ENCODE measurements at places on chromosomes 12 and 14.

GRCh38 chr14:36443374-36443773 is 76.7 kb downstream of the NKX2-1 start:
- no peak for DNase-seq

DNA sequence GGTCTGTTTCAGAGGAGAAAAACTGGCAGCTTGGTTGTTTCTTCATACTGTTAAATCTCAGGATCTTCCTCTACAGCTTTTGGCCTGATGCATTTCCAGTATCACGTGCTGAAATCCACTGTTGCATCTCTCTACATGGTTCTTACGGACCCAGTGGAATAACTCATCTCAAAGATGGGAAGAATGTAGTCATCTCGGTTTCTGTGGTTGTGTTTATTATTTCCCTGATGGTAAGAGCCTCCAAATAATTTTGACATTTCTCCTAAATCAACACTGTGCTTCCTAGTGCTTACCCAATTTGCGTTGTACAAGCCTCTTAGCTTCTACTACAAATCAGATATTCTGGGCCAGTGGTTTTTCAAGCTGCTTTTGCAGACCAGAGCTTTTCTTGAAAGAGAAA is 812.8 kb downstream of the C12orf50 start:
- DNase-seq = no peak

DNA sequence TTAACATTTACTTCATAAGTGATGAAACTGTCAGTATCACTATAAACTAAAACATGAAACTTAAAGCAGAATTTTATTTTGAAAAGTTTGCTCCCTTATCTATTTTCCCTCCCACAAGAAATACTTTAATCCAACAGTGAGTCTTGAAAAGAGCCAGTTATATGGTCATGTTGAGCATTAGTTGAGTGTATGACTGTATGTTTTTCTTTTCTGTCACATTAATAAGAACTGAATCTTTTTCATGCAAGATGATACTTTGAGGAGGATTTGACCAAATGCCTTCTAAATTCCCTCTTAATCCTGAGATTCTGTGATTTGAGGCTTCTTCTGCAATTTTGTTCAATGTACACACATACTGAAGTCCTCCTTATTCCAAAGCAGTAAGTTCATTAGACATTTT is 33.7 kb upstream of the YARS2 start:
- no peak for DNase-seq

- DNase-seq = no peak
These were observed 192.8 kb downstream of the ZFP36L1 start for GRCh38 chr14:68599896-68600610.

All from stimulated activated CD4-positive, alpha-beta T cell treated with anti-CD3 and anti-CD28 coated beads, Interleukin-15, amount 100 ng/mL, for 1 hour (primary cell).